HT1080 (cell line): ENCODE measurements at places on chromosomes 1 and 21.

DNA sequence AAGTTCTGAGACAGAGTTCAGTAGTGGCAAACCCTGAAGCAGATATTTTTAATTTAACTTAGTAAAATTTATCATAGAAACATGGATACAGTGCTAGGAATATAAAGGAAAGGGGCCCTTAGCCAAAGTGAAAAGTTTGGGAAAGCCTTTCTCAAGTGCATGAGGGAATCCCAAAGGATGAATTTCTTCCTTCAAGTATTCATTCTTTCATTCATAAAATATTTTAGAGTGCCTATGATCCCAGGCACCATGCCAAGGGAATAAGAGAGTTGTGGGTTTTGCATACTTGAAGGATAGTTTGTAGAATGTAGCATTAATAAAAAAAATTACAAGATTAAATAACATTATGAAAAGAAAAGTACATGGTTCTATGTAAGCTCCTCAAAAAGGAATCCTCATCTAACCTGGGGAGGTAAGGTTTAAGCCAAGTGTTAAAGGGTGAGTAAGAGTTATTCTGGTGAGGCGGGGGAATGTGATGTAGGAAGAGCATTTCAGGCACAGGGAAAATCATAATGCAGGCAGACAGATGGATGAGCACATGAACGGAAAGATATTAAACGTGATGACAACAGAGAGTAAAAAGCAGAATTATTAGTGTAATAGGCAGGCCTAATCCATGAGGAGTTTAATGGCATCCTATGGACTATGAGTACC lies 40.4 kb upstream of the NTNG1 start:
- no peak for DNase-seq

DNA sequence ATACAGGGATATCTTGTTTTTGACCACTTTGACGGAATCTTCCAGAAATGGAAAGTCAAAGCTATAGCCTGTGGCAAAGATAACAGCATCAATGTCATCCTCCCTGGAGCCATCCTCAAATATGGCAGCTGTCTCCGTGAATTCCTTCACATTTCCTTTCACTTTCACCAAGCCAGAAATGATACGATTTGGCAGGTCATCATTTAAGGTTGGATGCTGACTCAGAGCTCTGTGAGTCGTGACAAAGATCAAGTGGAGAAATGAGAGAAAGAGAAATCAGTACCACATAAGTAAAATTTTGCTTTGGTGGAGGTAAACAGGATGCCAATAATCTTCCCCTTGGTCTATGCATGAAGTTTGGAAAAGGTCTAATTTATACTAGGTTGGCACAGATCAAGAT lies 23.9 kb downstream of the FMO5 start:
- DNase-seq, result peak; percentile 31

DNA sequence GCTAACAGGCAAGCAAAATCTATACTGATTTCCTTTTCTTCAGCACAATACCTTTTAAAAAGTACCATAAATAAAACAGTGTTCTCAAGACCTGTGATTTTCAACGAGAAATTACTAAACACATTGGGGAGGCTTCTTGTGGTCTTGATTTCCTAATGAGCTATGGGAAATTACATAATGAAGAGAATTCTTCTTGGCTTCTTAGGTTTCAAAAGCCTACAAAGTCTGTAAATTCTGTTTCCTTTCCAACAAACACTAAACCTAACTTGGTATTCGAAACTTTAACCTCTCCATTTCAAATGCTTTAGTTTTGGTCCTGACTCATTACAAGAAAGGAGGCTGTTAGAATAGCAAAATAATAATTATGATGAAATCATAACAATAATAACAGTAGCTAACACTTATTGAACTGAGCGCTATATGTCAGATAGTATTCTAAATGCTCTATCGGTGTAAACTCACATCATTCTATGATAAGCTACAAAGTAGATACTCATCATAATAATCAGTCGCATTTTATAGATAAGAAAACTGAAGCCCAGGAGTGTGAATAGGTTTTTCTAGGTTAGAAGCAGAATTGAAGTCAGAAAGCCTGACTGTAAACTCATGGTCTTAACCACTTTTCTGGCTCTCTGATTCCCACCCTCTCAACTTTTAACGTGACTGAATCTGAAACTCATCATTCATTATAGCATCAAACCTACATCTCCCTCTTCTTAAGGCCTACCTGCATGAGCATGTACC lies 486.7 kb downstream of the SMYD3 start:
- DNase-seq, result no peak

DNA sequence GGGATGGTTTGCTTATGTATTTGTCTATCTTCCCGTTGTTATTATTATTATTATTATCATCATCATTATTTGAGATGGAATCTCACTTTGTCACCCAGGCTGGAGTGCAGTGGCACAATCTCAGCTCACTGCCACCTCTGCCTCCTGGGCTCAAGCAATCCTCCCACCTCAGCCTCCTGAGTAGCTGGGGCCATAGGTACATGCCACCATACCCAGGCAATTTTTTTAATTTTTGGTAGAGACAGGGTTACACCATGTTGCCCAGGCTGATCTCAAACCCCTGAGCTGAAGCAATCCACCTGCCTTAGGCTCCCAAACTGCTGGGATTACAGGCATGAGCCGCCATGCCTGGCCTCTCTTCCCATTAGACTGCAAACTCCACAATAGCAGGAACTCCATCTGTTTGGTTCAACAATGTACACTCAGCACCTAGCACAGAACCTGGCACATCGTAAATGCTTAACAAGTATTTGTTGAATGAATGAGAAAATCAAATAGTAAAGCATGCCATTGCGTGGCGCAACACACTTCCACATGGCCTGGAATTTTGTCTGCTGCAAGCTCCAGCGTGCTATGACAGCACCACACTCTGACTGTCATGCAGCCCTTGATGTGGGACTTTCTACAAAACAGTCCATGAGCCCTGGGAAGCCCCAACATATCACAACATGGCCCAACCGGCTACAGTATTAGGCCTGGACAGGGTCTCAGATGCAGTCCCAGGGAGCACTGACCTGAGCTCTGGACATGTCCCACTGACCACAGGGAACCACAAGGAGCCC lies 3.8 kb upstream of the TINAGL1 start:
- DNase-seq, result no peak

- no peak for DNase-seq
These were observed 41.7 kb downstream of the EXOC8 start for GRCh38 chr1:231295938-231296337.

DNA sequence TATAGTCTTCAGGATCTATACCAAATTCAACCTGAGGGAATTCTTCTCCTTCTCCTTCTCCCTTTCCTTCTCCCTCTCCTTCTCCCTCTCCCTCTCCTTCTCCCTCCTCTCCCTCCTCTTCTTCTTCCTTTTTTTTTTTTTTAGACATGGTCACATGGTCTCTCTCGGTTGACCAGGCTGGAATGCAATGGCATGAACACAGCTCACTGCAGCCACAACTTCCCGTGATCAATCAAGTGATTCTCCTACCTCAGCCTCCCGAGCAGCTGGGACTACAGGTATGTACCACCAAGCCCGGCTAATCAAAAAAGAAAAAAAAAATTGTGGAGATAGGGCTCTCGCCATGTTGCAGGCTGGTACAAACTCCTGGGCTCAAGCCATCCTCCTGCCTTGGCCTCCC lies 51.5 kb downstream of the DNAI4 start:
- peak; percentile 3 for DNase-seq

DNA sequence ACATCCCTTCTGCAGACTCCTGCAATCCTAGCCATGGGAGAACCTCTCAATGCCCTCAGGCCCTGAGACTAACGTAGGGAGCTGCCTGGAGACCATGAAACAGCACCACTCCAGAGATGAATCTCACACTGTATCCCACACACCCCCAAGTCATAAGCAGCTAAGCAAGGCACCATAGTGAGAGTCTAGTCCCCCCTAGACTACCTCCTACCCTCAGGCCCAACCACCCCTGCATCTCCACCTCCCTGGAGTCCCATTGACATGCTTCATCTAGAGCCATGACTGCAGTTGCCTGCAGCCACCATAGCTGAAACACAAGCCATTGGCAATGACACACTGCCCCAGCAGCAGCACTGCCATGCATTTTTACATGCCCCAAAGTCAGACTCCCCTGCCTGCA lies 17.4 kb downstream of the SPRR2G start:
- no peak for DNase-seq

DNA sequence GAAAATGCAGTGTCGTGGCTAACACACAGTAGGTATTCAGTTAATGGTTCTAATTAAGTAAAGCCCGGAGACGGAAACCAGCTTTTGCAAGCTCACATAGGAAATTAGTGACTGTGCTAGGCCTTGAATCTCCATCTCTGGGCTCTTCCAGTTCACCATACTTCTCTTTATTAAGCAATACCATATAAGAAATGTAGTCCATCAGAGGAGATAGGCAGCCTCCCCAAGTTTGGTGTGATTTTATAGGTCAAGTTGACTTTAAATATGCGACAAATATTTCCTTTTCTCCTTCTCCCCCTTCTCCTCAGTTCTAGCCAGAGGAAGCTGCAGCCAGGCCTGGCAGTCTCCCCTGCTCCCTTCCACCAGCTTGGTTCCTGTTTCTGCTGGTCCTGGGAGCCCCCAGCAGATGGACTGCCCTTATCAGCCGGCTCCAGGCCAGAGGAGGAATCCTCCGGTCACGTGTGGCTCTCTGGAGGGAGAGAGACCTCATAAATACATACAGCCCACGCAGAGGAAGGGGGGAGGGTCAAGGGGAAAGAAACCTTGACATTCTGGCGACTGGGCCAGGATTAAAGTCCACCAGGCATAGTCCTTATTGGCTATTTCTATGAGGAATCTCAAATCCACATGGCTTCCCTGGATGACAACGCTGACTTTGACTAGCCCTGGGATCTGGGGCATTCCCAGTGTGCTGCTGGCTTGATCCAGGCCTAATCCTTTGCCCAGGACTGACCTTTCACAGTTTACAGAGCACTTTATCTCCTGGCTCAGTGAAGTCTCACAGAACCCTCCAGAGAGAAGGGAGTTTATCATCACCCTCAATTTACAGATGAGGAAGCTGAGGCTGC lies 115.1 kb upstream of the JUN start:
- DNase-seq, result no peak

DNA sequence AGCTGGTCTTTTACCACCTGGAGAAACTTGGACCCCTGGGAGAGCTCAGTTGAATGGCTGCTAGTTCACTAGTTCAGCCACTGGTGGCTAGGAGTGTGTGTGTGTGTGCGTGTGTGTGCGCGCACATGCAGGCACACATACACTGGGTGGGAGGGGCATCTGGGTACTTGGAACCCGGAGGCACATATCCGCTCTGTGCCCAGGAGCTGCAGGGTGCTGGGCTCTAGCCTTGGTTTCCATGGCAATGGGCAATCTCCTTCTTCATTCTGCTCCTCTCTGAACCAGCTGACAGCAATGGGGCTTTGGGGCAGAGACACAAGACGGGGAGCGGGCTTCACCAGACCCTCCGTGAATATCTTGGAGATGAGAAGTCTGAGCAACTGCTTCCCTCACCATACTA lies 87.1 kb upstream of the DISP3 start:
- DNase-seq, result no peak
